ENCODE measurements at places on chromosomes 16 and 17.
A peak's percentile ranks its signal among the peaks of the same experiment; 100 is the strongest.

- DNase-seq, result no peak
Observed at GRCh38 chr17:3571043-3571900, 13.7 kb upstream of the TRPV3 start.

DNA sequence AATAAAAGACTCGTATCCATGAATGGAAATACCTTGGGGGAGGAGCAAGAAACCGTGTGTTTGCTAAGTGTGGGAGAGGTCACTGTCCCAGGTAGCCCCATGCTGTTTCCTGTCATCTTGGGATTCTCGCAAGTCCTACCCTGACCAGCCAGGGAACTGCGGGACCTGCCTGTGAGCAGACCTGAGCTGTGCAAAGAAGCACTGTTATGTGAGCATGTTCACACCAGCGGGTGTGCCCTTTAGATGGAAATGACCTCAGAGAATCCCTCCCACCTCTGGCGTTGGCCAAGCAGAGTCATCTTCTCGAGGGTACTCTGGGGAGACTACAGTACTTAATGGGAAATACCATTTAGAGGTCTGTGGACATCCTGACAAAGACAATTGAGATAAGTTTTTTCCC is 127.0 kb upstream of the MON1B start:
- DNase-seq, result no peak

DNA sequence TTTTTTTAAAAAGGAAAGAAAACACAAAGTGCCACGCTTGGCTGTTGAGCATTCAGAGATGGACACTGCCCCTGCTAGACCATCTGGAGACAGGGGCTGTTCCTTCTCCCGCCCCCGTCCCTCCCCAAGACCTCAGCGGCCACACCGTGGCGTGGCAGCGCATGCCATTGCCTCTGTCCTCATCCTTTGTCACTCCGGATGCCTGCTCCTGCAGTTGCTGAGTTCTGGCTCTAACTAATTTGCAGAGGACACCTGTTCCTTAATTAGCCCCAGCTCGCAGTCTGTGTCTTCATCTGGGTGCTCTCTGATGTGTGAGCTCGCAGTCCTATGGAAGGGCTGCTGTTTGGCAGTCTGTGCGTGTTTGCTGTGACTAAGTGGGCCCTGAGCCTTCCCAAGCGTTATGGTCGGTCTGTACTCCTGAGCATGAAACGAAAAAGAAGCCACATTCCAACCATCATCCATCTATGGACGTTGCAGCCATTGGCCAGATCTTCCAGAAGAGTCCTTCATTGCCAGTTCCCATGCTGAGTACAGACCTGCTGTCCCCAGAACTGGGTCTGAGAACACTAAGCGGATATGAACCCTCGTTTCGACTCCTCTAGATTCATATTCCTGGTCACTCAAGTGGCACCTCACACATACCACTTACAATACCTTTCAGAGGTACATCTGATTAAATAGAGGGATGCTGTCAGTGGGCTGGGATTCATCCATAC is 40.9 kb upstream of the NAT9 start:
- no peak for DNase-seq

DNA sequence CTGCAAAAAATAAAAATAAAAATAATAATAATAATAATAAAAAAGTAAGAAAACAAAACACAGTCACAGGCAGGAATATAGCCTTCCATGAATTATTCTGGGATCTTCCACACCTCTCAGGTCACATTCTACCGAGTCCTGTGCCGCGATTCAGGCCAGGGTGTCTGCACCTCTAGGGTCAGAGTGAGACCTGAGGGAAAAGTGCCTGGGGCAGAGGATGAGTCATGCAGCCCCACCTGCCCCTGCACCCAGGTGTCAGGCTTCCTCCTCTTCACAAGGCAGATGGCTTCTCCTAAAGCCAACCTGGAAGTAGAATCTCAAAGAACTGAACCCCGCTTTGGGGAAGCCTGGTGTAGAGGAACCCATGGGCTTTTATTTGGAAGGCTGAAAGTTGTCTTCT is 283.7 kb downstream of the CPPED1 start:
- DNase-seq, result no peak

DNA sequence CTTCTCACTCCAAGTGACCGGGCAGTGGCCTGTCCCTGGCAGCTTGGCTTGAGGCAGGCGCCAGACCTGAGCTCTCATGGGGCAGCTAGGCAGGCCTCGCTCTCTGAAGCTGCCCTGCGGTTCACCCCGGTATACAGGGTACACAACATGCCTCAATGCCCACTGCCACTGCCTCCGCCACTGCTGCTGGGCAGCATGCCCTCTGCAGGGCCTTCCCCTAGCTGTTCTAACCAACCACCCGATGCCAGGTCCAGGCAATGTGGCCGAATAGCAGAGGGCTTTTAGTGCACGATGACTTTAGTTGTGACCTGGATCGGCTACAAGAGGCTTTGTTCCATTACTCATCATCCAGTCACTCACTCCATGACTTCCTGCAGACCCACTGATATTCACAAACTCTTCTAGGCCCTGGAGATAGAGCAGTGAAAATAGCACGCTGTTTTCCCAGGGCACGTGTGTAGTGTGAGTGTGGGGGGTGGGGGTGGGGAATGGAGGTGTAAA is 19.7 kb downstream of the CDC42EP4 start:
- no peak for DNase-seq

DNA sequence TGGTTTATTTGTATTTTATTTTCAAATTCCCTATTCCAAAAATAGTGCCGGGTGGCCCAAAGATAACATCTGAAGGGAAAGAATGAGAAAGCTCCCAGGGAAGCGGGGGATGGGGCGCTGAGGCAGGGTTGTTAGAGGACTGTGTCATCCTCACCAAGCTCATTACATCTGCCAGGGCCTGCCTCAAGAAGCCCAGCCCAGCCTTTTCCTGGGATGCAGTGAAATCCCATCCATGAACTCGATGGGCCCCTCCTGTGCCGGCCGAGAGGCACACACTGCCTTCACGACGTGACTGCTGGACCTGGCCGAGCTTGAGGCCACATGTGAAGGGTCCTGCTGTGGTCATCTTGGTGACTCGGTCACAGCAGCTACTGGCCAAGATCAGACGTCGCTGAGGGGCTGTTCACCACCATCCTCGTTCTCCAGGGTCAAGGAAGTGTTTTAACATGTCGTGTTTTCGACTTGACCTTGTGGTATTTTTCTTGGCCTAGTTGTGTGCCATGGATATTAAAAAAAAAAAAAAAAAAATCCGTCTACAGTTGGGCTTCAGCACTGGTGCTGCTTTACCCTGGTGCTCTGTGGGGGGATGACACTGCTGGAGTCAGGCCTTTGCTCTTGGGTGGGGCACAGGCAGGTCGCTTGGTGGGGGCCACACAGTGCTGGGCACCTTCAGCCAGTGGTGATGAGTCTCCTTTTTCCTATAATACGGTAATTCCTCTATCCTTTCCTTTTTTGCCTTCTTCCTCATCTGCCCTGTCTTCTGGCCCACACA is 4.9 kb downstream of the TIMM22 start:
- peak; percentile 44 for DNase-seq

- no peak for DNase-seq
Observed at GRCh38 chr16:50198802-50199403, 45.8 kb downstream of the TENT4B start.

DNA sequence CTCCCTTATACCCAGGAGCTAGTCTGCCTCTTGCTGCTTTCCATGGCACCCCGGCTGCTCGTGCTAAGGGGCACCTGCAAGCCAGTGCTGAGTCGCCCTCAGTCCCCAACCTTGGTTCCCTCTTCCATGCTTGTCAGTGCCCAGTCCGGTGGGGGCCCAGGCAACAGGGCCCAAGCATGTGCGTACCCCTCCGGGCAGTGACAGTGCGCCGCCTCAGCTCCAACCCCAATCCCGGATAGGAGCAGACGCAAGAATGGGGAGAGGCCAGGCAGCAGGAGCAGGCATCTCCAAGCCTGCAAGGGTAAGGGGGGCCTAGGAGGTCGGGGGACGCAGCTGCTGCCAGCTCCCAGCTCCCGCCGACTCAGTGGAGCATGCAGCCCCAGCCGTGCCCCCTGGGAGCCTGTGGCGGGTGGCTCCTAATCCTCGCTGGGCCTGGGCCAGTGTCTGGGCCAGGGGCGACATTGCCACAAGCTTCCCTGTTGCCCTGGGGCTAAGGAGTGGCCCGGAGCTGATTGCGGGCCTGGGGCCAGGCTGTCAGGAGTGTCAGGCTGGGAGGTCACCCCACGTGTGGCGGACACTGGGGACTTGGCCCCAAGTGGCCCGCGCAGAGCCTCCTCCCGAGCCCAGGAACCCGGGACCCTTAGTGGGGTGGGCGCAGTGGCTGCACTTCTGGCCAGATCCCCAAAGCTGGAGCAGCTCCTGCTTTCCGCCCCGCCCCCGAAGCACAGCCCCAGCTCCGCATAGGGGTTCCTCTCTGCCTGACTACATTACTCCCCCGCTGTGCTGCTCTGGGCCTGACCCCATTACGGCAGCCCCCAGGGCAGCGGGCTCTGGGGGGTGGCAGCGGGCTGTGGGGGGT is 9.8 kb downstream of the CPD start:
- no peak for DNase-seq

GRCh38 chr16:66489818-66490217 is 60.1 kb downstream of the TK2 start:
- no peak for DNase-seq

DNA sequence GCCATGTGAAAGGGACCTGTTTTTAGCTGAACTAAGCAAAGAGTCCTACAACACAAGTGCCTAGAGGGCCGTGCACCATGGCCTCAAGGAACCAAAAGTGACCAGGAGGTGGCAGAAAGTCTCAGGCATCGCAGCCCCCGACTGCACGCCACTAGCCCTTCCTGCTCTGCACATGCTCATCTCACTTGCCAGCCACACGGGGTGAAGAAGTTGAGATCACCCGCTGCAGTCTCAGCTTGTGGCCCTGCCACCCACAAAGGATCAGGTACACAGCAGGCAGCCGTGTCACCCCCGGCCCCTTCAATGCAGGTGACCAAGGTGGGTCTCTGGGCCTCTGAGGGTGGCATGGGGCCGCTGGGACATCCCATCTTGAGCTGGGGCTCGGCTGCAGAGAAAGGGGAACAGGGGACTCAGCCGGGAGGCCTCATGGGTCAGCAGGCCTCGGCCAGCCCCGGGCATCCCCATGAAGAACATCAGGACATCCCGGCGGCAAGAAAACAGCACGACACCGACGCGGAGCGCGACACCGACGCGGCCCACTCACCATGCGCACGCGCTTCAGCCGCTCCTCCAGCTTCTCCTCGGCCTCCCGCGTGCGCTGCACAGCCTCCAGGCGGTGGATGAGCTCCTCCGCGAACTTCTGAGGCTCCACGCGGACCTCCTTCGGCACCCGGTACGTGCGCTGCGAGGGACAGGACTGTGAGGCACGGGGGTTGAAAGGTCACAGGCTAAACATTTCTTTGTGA is 21.0 kb downstream of the PDIA2 start:
- no peak for DNase-seq

DNA sequence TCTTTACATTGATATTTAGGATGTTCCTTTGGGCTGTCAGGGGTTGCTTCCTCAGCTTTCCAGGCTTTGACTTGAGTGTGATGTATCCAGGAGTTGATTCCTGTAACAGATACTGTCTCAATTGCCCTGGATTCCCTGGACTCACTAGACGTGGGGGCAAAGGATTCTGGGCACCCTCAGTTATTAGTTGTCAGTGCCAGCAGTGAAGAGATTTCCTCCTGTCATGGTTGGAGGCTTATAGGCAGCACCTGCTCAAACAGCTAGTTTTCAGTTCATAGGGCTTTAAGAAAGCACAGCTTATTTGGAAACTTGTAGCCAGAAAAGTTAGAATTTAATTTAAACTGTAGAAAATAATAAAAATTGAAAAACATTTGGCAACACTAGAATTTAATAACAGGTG is 9.5 kb upstream of the B4GALNT2 start:
- DNase-seq, result no peak

- DNase-seq, result no peak
Observed at GRCh38 chr17:13952009-13952750, 117.1 kb upstream of the COX10 start.

DNA sequence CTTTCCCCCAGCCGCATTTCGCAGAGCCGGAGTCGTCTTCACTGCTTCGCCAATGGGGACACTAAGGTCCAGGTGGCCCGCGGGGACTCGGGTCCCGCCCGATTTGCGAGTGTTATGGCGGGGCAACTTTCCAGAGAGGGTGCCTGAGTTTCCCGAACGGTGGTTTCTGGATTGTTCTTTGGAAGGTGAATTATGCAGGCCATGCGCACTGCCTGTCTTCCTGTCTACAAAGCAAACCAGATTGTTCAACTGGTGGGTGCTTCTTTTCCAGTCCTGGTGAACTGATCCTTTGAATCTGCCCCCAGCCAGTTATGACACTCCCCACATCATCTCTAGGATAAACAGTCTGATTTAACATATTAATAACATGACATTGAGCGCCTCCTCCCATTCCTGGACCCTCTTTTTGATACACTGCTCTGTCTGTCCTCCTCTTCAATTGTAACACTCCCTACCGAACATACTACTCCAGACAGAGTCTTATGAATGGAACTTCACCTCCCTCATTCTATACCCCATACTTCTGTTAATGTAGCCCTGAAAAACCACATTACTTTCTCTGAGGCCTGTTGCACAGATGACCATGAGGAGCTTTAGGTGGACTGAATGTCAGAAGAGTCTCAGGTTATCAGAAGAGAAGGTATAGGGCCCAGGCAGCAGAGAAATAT is 159.0 kb downstream of the RAB11FIP4 start:
- no peak for DNase-seq

GRCh38 chr16:11128211-11129141 is 127.5 kb downstream of the SOCS1 start:
- DNase-seq, result no peak

GRCh38 chr16:73743665-73744496 is 552.7 kb upstream of the PSMD7 start:
- DNase-seq, result no peak

GRCh38 chr17:12739500-12739899 is 49.8 kb upstream of the ARHGAP44 start:
- no peak for DNase-seq

DNA sequence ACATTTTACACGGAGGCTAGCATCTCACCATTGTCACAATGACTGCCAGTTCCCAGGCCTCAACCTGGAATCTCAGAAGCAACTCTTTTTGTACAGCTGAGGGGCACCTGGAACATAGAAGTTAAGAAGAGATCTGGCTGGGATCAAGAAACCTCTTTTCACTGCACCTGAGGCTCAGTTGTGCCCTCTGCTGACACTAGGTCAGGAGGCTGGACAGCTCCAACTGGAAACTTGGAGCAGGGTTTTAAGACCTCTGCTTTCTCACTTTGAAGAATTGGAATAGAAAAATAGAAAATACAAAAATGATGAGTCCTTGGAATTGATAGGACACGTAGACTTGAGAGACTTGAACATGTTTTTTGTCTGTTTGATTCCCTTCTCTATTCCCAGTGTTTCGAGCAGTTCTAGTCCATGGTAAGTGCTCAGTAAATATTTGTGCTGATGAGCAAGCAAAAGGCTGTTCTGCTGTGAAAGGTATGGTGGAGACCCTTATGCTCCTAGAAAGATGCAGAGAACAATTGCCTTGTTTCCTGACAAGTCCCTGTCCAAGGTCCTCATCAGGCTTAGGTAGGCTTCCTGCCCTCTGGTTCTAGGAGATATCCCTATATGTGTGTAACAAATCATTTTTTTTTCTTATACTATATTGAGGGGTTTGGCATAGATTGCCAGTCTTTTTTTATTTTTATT is 13.6 kb upstream of the PPM1D start:
- no peak for DNase-seq

All from left hindlimb (tissue), 1 donor.